GM23338 (cell line): ENCODE measurements at places on chromosomes 5 and 9.

DNA sequence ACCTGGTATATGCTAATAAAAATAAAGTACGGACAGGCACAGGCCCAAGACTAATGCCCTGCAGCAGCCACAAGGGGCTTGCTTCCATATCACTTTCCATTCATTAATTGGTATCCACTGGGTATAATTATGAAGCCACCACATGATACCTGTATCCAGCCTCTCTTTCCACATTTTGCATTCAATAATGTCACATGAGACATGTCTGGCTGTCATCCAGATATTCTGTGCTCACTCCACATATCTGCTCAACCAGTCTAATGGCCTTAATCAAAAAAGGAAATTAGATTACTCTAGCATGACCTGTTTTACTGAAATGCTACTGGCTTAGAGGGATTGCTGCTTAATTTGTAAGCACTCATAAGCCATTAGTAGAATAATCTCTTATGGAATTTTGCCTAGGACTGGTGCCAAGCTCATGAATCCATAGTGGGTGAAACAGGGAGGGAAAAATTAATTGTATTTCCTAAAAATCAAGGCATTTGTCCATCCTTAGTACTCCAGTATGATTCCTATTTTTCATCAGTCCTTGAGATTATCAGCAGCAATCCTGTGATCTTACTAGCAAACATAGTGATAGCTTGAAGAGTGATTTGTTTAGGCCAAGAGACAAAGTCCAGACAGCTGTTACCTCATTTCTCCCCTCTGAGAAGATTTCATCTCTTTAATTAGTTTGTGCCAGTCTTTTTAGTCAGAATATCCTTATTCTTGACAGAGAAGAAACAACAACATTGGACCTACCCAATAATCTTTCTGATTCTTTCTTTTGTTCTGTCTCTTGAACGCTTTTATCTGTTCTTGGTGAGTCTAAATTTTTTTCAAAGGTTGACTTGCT, 119.2 kb upstream of the ABCA1 start:
- no peak for DNase-seq

- DNase-seq: no peak
Observed at GRCh38 chr5:154753792-154754191, 1.4 kb upstream of the LARP1 start.

GRCh38 chr9:19229595-19230354, 718 bp upstream of the DENND4C start:
- peak; percentile 87 for DNase-seq

GRCh38 chr9:125049212-125050049, 93.9 kb downstream of the SCAI start:
- DNase-seq: no peak

DNA sequence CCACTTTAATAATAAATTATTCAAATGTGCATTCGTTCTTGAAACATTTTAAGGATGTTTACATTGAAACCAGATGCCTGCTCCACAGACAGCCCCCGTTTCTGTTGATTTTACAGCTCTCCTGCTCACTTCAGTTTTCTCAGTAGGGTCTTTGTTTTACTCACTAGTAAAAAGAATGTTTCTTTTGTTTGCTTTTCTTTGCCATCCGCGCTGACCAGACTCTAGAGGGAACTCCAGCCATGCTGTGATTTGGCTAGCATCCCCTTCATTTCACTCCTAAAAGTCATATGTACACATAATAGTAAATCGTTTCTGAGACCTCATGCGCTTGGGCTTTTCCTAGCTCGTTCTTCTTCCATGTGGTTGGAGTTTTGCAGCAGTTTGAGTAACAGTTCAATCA, 28.7 kb upstream of the PALM2AKAP2 start:
- DNase-seq: peak; percentile 17

DNA sequence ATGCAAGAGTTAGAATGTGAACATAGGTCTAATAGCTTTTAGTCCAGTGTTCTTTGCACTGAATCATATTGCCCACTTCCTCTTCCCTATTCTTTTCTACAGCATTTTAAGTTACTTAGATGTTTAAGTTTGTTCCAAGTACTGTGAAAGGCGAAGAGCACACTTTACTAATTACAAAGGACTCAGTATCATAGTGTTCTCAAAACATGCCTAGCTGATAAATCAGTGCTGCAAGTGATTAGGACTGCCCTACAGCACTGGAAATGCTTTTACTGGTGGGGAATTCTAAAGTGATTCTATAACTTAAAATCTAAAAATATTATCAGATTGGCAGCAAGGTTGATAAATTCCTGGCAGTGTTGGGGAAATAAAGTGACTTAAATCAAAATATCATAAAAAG, 177.9 kb upstream of the KCNN2 start:
- DNase-seq: no peak

DNA sequence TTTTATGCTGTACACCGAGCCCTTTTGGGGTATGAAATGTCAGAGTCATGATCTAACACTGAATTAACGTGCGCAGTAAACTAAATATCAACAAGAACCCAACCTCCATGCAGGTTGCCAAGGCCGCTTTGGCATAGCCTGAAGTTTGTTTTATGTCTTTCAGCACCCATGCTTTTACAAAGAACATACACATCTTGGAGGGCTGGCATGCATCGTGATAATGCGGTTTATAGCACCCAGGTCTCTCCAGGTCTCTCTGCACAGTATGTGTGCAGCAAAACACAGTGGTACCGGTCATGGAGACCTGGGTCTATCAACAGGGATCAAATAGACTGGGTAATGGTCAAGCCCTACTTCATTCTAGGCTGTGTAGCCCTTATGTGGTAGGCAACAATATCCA, 11.8 kb downstream of the NPR3 start:
- DNase-seq: no peak

DNA sequence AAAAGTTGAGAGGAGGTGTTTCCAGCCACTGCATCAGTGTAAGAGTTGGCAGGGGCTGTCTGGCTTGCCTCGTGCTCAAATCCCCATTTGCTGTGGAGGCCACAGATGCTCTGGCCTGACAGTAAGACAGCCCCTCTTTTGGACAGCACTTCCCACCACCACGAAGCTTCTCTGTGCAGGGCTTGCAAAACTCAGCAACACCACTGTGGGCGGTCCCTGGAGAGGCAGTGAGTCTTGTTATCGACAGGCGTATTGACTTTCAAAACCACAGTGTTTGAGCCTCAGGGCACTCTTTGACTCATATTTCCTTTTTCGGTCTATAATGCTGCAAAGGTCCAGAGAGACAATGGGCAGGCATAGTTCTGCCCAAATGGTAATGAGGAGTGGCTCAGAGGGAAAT, 539.5 kb downstream of the EBF1 start:
- DNase-seq: no peak

GRCh38 chr9:118482306-118482705, 778.1 kb downstream of the TLR4 start:
- peak; percentile 26 for DNase-seq

- no peak for DNase-seq
Observed at GRCh38 chr9:88801214-88801796, 190.0 kb upstream of the S1PR3 start.

GRCh38 chr9:137726764-137727163, 108.0 kb downstream of the EHMT1 start:
- no peak for DNase-seq

GRCh38 chr9:5569409-5569808, 59.1 kb downstream of the PDCD1LG2 start:
- no peak for DNase-seq

- no peak for DNase-seq
Observed at GRCh38 chr5:147751156-147751830, 31.2 kb downstream of the JAKMIP2 start.

DNA sequence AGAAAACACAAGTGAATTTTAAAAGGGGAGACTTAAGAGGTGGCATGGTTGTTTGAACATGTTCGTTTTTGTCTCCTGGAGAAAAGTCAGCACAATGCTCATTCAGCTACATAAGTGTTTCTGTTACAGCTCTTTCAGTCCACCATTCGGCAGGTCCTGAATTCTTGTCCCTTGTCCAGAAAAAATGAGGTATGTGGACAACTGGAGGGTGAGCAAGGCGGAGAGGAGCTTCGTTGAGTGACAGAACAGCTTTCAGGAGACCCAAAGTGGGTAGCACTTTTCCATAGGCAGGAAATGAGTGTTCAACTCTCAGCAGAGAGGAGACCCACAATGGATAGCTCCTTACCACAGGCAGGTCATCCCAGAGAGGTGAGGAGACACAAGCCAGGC, 4.9 kb downstream of the PDCD1LG2 start:
- no peak for DNase-seq

DNA sequence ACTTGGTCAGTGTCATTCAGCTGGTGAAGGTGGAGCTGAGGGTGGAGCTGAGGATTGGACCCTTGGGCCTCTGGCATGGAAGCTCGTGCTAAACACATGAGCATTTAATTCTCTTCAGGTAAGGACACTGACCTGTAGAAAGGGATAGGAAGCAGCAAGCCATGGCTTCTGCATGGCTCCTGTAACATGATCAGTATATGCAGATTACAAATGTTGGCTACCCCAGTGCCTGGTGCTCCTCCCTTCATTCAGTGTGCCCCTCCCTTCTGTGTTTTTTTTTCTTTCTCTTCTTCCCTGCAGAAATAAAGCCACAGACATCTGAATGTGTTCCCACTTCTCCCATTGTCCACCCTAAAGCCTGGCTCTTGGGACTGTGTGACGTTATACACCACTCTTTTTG, 52.9 kb downstream of the ARHGAP26 start:
- peak; percentile 45 for DNase-seq

GRCh38 chr5:170633235-170634081, 129.6 kb downstream of the KCNIP1 start:
- peak; percentile 74 for DNase-seq

GRCh38 chr9:33718987-33719386, 76.4 kb upstream of the PRSS3 start:
- DNase-seq: no peak

- DNase-seq: no peak
Observed at GRCh38 chr5:99926463-99926862, 608.7 kb upstream of the FAM174A start.

- DNase-seq: no peak
Observed at GRCh38 chr9:134525841-134526583, 115.6 kb upstream of the COL5A1 start.

GRCh38 chr9:36158917-36159316, 10.3 kb upstream of the CCIN start:
- no peak for DNase-seq

DNA sequence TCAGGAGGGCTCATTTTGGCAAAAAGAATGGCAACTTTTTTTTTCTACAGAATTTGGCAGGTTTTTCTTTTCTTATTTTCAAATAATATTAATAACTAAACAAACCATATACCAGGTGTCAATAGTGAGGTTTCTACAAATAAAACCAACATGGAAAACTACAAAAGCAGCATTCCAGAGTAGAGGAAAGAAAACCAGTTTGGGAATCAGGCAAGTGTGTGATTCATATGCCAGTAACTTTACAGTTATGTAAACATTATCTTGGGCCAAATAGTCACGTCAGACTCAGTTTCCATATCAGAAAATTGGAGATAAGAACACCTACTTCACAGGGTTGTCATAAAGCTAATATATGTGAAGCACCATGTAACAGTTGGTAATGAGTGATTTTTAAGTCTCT, 51.7 kb downstream of the FBXW11 start:
- no peak for DNase-seq
